ENCODE measurements at places on chromosomes 5 and 9.

- no peak for DNase-seq
Measured at GRCh38 chr9:134937566-134938345, 20.0 kb upstream of the FCN1 start.

DNA sequence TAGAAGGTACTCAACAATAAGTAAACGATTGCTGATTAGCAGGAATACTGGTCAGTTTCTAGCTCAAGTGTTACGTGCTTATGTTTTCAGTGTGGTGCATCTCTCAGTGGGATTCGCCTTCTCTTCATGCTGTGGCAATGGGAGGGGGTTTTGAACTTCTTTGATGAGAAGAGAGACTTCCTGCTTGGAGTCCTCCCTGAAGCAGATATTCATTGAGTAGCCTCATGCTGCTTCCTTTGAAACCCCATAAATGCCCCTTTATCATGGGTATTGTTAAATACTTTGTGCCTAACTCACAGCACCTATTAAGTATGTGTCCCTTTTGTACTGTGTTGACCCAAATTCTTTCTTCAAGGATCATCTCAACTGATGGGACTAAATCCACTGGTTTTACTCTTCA lies 116.5 kb downstream of the DOCK8 start:
- DNase-seq: no peak

DNA sequence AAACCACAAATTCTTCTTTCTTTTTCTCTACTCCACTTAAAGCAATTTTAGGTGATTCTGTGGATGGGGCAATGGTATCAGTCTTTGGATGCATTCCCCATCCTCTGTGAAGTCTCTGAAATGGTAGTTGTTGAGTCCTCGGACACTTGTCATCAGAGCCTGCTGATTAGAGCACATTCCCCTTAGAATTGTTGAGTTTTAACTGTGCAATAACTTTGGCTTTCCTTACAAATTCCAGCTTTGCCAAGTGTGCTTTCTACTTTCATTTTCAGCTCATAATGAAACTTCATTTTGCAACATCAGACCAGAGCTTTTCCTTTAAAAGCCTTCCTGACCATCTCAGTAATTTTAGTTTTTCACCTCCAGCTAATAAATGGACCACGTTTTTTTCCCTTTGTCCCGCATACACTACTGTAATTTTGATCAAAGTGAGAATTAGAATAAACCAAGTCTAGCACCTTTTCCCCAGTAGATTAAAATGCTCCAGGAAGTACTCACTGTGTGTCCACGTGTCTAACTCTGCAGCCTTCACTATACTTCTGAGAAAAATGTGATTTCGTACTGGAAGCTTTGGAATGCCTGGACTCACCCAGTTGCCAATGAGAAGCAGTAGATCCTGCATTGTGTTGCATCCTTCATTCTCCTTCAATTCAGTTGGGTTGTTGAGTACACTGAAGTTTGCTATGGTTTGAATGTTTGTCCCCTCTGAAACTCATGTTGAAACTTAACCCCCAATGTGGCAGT lies 135.6 kb downstream of the NTRK2 start:
- no peak for DNase-seq

GRCh38 chr9:1222511-1222910 lies 172.4 kb downstream of the DMRT2 start:
- peak; percentile 45 for DNase-seq

GRCh38 chr5:153081385-153081784 lies 409.1 kb upstream of the GRIA1 start:
- DNase-seq: no peak

- DNase-seq: no peak
Measured at GRCh38 chr9:99038484-99038820, 66.5 kb upstream of the TGFBR1 start.

DNA sequence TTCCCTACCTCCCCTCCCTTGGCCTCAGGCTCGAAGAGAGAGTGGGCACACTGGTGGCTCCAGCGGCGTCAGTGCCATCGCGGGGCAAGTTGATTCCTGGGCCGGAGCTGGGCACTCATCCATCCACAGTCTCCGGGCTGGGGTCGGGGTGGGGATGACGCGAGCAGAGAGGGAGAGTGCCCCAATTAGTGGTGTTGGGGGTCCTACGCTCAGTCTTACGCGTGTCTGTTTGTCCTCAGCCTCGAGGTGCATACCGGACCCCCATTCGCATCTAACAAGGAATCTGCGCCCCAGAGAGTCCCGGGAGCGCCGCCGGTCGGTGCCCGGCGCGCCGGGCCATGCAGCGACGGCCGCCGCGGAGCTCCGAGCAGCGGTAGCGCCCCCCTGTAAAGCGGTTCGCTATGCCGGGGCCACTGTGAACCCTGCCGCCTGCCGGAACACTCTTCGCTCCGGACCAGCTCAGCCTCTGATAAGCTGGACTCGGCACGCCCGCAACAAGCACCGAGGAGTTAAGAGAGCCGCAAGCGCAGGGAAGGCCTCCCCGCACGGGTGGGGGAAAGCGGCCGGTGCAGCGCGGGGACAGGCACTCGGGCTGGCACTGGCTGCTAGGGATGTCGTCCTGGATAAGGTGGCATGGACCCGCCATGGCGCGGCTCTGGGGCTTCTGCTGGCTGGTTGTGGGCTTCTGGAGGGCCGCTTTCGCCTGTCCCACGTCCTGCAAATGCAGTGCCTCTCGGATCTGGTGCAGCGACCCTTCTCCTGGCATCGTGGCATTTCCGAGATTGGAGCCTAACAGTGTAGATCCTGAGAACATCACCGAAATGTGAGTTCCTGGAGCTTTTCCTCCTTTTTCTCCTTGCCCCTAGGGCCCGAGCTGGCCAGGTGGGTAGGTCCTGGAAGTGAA lies 861 bp downstream of the NTRK2 start:
- DNase-seq: no peak

GRCh38 chr5:59380350-59380951 lies 513.1 kb downstream of the PDE4D start:
- peak; percentile 57 for DNase-seq

GRCh38 chr5:150407096-150407720 lies 5.5 kb downstream of the CD74 start:
- no peak for DNase-seq

DNA sequence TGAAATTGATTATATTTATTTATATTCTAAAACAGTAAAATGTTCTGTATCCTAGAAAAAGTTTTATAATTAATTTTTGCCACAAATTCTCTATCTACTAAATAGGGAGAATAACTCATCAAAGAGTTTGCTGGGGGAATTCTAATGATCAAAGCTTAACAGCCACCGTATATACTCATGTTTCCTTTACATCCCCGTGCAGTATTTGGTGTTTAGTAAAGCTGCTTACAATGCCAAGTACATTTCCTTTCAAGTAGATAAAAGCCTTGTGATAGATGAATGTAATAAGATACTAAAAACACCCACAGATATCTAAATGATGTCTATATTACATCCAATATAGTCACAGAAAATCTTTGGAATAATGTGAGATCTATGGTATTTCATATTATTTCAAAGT lies 312.2 kb downstream of the HCN1 start:
- no peak for DNase-seq

- no peak for DNase-seq
Measured at GRCh38 chr9:30713243-30713642, 1671.2 kb upstream of the ACO1 start.

DNA sequence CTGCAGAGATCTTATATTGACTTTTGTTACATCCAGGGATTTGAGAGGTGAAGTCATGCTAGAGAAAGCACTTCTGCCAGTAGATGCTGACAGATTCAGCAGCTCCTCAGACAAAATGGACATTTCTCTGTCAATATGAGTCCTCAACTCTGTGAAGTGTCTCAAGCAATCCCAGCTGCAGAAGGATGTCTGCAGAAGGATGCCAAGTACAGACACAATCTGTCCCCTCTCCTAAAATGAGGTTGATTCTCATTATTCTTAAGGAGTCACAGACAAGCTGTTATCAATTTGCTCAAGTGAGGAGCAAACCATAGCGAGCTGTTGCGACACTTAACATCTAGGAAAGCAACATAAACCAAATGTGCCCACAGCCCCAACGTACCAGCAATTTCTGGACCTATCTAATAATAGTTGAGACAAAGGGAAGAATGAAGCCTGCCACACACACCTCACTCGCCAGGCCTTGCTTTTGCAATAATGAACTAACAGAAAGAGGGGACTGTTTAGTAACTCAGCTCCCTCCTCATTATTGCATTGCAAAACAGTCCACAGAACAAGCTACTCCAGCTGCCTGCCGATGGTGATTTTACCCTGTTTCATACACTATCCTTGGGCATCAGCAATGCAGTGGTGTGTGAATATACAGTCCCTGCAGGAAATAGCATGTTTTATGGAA lies 364.2 kb upstream of the PDE4D start:
- DNase-seq: no peak

- no peak for DNase-seq
Measured at GRCh38 chr5:52909192-52909591, 80.0 kb upstream of the ITGA2 start.

DNA sequence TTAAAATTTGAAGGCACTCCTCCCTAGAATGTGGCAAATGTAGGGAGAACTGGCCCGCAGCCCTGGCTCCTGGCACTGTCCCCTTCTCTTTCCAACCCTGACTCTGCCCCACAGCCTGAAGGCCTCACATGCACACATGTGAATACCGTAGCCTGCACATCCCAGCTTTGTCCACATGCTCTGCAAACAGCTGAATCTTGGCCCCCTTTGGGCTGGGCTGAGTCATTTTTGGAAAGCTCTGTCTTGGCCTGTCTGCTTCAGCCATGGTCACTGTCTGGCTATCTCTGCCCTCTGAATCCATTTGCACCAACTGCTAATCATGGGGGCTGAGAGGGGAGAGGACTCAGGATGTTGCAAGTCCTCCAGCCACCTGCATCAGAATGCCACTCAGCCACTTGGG lies 22.1 kb upstream of the GALNT10 start:
- DNase-seq: peak; percentile 44

DNA sequence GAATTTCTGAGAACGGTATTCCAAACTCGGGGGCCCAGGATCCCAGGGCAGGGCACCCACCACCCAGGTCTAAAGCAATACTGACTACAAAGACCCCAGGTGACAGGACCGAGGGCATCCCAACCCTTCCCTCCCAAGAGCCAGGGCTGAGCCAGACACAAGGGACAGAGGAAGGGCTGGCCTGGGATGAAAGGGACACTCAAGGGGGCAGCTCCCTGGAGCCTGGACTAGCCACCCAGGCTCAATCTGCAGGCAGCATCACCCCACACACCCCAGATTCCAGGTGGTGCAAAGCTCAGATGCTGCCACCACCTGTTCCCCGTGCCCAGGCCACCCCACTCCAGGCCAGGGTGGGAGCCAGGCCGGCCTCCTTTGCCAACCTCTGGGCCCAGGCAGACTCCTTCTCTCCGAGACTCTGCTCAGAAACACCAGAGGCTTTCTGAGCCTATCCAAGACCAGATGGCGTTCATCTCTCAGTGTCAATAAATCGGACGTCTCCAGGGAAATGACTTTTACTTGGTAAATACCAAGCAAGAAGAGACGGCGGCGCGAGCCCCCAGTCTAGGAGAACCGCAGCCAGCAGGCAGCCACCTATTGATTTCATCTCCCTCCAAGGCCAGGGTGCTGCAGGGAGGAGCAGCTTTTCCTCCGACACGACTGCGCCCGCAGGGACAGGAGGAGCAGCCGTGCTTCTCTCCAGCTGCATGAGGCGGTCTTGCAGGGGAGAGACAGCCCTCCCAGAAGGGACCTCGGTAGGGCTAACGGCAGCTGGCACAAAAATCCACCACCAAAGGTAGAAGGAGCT lies 94.1 kb upstream of the ADAMTS2 start:
- no peak for DNase-seq
